B cell (primary cell): ENCODE measurements at places on chromosomes 5 and 9.

- DNase-seq: no peak
Measured at GRCh38 chr9:70285246-70285645, 26.5 kb downstream of the SMC5 start.

DNA sequence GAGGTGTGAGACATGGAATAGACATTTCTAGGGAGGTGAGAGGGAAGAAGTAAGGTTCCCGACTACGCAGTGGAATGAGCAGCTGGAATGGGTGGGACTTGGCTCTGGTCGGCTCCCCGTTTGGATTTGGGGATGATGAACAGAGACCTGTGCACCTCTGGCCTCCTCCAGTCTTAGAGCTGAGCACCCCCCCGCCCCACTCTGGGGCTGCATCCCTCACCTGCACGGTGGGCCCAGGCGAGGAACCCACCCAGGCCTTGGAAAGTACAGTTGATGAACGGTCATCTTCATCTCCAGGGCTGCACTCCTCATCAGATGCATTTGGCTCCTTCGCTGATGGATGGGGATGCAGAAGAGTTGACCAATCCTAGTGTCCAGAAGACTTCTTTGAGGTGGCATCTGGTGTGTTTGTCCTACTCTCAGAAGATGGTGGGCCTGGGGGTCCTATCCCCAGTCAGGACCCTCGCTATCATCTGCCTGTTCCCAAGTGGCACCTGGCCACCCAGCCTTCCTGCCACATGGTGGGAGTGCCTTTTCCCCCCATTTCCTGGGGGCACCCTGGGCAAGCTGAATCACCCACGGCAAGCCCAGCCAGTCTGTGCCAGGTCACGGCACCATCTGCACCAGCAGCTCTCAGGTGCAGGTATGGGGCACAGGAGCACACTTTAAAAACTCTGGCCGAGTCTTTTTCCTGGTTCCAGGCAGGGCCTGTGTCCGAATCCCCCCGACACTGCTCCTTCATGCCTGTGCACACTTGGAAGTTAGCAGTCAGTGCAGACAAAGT, 70.5 kb downstream of the GTF3C4 start:
- no peak for DNase-seq

- DNase-seq: peak; percentile 37
Measured at GRCh38 chr9:132673355-132673754, 3.1 kb downstream of the GTF3C4 start.

- DNase-seq: no peak
Measured at GRCh38 chr5:156178117-156178516, 148.8 kb upstream of the SGCD start.

- no peak for DNase-seq
Measured at GRCh38 chr5:168747987-168748777, 169.0 kb upstream of the PANK3 start.
